Activated T-cell treated with anti-CD3 and anti-CD28 coated beads, Interleukin-2, amount 50 U/mL, for 72 hours (primary cell): ENCODE measurements at places on chromosomes 2 and 18.

GRCh38 chr2:136065384-136065783, 52.6 kb downstream of the CXCR4 start:
- DNase-seq: no peak

DNA sequence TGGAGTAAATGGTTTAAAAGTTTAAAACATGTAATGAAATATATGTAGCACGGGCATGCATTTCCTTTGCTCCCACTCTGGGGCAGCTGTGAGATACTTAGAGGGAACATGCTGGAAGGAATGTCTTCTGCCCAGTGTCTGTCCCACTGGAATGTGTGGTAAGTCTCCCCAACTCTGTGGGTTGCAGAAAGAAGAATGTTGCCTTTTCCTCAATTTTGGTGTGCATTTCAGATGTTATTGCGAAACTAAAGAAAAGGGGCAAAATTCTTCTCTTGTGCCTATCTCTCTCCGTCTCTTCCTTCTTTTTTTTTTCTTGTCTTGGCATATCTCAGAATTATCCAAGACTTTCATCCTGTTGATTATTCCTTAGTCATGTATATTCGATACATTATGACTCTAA, 201.1 kb downstream of the SH3RF3 start:
- no peak for DNase-seq

DNA sequence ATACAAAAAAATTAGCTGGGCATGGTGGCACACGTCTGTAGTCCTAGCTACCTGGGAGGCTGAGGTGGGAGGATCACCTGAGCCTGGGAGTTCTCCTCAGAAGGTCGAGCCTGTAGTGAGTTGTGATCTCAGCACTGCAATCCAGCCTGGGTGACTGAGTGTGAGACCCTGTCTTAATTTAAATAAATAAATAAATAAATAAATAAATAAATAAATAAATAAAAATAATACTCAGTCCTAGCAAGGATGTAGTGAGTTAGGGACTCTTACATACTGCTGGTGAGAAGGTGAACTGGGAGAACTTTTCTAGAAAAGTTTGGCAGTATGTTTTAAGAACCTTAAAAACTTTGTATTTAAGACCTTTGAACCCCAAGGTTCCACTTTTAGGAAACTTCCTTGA, 230.0 kb downstream of the CLIP4 start:
- DNase-seq: no peak

DNA sequence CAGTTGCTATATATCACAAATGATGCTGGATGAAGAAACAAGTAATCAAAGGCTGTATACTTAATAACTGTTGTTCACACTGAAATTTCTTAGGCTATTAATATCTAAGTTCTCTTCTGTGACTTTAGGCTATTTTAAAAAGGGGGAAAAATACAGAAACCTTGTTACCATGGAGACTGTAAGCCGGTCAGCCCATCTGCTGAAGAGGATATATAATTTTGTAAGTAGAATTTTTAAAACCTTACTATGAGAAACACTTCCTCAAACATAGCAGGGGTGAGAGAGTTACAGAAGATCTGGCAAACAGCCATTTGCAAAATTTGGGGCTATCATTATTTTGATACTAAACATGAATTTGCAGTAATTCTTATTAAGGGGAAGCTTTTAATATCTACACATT, 27.8 kb downstream of the CACNB4 start:
- DNase-seq: no peak

- no peak for DNase-seq
Measured at GRCh38 chr2:160073284-160073888, 11.0 kb upstream of the PLA2R1 start.
